ENCODE measurements at places on chromosomes 7 and 10. TPM values are rescaled to one million over a fixed set of nuclear protein-coding genes. Genes with fewer than 3 reads are reported as not detected.

Gene GLI3
- total RNA-seq, result 6.1 TPM

Gene COL17A1
- total RNA-seq, result 0.52 TPM

Gene SRRM3
- total RNA-seq, result 1.1 TPM

Gene HABP2
- total RNA-seq, result not detected

Gene ASIC3
- 2.8 TPM for total RNA-seq

Gene ACTR3C
- total RNA-seq, result 10.8 TPM

Gene CRHR2
- total RNA-seq, result not detected

Gene CRYGN
- total RNA-seq, result 2.5 TPM

Gene CUZD1
- 2.5 TPM for total RNA-seq

Gene CLDN3
- not detected for total RNA-seq

DNA sequence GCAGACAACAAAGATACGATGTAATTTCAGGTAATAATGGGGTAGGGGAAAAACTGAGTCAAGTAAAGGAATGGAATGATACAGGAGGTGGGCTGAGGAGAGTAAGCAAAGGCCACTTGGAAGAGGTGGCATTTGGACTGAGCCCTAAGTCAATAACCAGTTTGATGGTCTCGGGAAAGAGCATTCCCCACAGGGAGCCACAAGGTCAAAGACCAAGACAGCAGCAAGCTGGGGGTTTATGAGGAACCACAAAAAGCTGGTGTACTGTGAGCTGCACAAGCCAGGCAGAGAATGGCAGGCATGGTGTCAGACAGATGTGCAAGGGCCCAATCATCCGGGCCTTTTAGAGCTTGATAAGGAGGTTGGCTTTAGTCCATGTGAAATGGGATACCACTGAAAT lies 98.7 kb downstream of the NOC3L start:
- no peak overlapping the region for H3K4me3 ChIP-seq
- no peaks in the 10 kb centered on the region for H3K36me3 ChIP-seq
- no peak overlapping the region for H3K27ac ChIP-seq
- no peaks in the 10 kb centered on the region for H3K27me3 ChIP-seq

- H3K27ac ChIP-seq, result no peak overlapping the region
- H3K36me3 ChIP-seq, result peaks cover 3% of the 10 kb centered on the region
- H3K4me3 ChIP-seq, result no peak overlapping the region
- no peaks in the 10 kb centered on the region for H3K27me3 ChIP-seq
- DNase-seq, result no peak
Observed at GRCh38 chr10:87506956-87507355, 2.3 kb downstream of the MINPP1 start.

GRCh38 chr7:44796034-44796503 lies 412 bp upstream of the PPIA start:
- peak overlapping the region; percentile 97 for H3K4me3 ChIP-seq
- peaks cover 25% of the 10 kb centered on the region for H3K36me3 ChIP-seq
- peaks cover 33% of the 10 kb centered on the region for H3K4me1 ChIP-seq
- no peak for DNase-seq

GRCh38 chr7:91135300-91135699 lies 128.9 kb upstream of the FZD1 start:
- no peaks in the 10 kb centered on the region for H3K36me3 ChIP-seq
- no peak for DNase-seq
- no peaks in the 10 kb centered on the region for H3K4me1 ChIP-seq
- no peak overlapping the region for H3K4me3 ChIP-seq
- H3K27me3 ChIP-seq, result no peaks in the 10 kb centered on the region
- no peak overlapping the region for H3K27ac ChIP-seq

DNA sequence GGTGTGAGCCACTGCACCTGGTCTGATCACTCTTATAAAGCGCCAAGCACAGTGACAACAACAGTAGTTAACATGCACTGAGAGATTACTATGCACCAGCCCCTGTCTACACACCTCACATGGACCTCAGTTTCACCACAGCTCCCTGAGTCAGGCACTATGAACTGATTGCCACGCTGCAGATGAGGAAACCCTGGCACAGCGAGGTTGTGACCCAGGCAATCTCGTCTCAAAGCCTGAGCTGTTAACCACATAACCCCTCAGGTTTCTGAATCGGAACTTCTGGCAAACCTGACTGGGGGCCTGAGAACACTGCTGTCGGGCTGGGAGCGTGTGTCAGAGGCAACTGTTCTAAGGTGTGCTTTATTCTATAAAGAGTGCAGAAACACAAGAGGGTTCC lies 150.8 kb downstream of the RNF216 start:
- no peaks in the 10 kb centered on the region for H3K36me3 ChIP-seq
- DNase-seq, result peak; percentile 47
- H3K4me1 ChIP-seq, result peaks cover 27% of the 10 kb centered on the region
- no peak overlapping the region for H3K4me3 ChIP-seq
- no peaks in the 10 kb centered on the region for H3K27me3 ChIP-seq

- peaks cover 35% of the 10 kb centered on the region for H3K27me3 ChIP-seq
- peaks cover 7% of the 10 kb centered on the region for H3K4me1 ChIP-seq
- H3K4me3 ChIP-seq, result no peak overlapping the region
- DNase-seq, result peak; percentile 82
- no peaks in the 10 kb centered on the region for H3K36me3 ChIP-seq
Observed at GRCh38 chr10:93080350-93081046, 6.8 kb downstream of the CYP26A1 start.

DNA sequence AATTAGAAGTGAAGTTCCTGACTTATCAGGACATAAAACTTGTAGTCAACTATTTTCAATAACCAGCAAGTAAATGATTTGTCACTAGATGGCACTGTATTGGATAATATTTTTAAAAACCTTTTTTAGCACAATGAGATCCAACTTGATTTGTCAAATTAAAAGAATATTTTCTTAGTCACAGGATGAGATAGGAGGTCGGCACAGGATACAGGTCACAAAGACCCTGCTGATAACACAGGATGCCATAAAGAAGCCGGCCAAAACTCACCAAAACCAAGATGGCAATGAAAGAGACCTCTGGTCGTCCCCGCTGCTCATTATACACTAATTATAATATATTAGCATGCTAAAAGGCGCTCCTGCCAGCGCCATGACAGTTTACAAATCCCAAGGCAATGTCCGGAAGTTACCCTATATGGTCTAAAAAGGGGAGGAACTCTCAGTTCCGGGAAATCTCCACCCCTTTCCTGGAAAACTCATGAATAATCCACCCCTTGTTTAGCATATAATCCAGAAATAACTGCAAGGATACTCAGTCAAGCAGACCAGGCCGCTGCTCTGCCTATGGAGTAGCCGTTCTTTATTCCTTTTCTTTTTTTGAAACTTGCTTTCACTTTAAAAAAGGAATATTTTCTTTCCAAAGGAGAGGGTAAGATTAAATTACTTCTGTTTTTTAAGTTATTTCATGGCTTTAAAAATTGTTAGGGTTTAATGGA lies 255.7 kb upstream of the MKLN1 start:
- peak overlapping the region; percentile 57 for H3K27ac ChIP-seq
- H3K4me3 ChIP-seq, result no peak overlapping the region
- H3K4me1 ChIP-seq, result peaks cover 91% of the 10 kb centered on the region
- no peak for DNase-seq
- H3K27me3 ChIP-seq, result no peaks in the 10 kb centered on the region
- peaks cover 4% of the 10 kb centered on the region for H3K36me3 ChIP-seq

DNA sequence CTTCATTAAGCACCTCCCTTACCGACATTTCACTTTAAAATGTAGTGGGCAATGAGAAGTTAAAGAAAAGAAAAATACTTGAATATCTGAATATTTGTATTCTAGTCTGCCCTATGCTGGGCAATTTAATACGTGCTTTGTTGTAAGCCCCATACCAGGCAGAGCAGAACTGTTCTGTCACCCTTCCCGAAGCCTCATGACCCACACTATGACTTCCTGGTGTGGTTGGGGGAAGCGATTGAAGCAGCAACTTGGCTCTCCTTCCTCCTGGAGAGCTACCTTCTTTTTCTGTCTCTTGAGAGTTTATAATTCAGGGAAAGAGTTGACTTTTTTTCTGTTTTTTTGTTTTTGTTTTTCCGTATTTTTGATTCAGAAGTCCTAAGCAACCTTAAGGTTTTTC lies 243.7 kb downstream of the INHBA start:
- peak overlapping the region; percentile 62 for H3K27ac ChIP-seq
- no peak overlapping the region for H3K4me3 ChIP-seq
- H3K4me1 ChIP-seq, result no peaks in the 10 kb centered on the region

- H3K4me3 ChIP-seq, result no peak overlapping the region
- H3K36me3 ChIP-seq, result no peaks in the 10 kb centered on the region
- H3K4me1 ChIP-seq, result no peaks in the 10 kb centered on the region
- no peak for DNase-seq
Observed at GRCh38 chr7:133528796-133529195, 275.9 kb downstream of the EXOC4 start.

DNA sequence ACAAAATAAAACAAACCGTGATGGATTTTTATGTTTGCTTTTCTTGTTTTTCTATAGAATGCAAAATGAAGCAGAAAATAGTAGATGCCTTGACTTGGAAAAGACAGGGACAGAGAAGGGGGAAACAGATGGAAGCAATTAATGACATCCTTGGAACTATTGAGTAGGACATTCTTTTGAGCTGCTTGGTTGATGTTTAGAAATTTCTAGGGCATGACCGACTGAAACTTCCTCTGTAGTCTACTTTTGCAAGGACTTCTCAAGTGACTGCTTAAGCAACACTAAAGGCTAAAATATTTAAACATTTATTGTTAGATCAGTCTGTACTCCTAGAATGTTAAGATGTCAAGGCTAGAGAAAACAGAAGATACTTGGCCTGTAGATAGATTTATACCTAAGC lies 49.4 kb downstream of the VCL start:
- peak overlapping the region; percentile 52 for H3K27ac ChIP-seq
- no peak for DNase-seq
- H3K4me3 ChIP-seq, result no peak overlapping the region
- no peaks in the 10 kb centered on the region for H3K27me3 ChIP-seq

- no peaks in the 10 kb centered on the region for H3K36me3 ChIP-seq
- DNase-seq, result no peak
- peaks cover 10% of the 10 kb centered on the region for H3K4me1 ChIP-seq
- no peak overlapping the region for H3K27ac ChIP-seq
Observed at GRCh38 chr10:22993314-22993713, 65.5 kb downstream of the ARMC3 start.

DNA sequence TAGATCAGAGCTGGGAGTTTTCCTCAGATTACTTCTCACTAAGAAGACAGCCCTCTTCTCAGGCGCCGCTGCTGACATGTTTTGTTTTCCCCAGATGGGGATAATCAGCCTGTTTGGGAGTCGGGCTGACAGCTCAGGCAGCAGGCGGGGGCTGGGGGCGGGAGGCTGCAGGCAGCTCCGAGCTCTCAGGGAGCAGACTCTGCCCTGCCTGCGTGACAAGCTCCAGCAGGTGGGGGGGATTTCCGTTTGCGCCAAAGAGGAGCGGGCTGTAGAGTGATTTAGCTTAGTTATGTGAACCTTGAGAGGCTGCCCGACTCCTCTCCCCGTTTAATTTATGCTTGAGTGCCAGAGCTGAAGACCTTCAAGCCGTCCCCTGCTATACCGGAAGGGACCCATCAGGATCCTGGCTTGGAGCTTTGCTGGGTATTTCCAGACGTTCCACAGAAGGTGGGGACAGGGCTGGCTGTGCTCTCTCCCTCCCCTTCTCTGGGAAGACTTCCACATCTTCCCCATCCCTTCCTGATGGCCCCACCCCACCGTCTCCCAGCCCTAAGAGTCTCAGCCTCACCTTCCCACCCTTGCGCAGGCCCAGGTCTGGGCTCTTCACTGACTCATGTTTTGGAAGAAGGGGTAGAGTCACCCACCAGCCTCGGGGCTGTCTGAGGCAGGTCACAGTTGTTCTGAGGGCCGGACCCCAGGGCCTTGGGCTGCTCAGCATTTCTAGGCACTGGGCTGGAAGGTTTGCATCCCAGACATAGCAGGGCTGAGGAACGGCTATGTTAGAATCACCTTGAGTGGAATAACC lies 24.7 kb upstream of the ADCYAP1R1 start:
- no peaks in the 10 kb centered on the region for H3K36me3 ChIP-seq
- no peak overlapping the region for H3K4me3 ChIP-seq
- DNase-seq, result peak; percentile 75
- H3K27ac ChIP-seq, result peak overlapping the region; percentile 46
- no peaks in the 10 kb centered on the region for H3K27me3 ChIP-seq
- H3K4me1 ChIP-seq, result peaks cover 4% of the 10 kb centered on the region

- DNase-seq, result no peak
- H3K4me1 ChIP-seq, result peaks cover 77% of the 10 kb centered on the region
- H3K36me3 ChIP-seq, result no peaks in the 10 kb centered on the region
- H3K27ac ChIP-seq, result peak overlapping the region; percentile 79
Observed at GRCh38 chr10:114374053-114374791, 30.1 kb downstream of the AFAP1L2 start.

GRCh38 chr10:75508814-75509306 lies 77.4 kb downstream of the LRMDA start:
- H3K36me3 ChIP-seq, result no peaks in the 10 kb centered on the region
- no peak overlapping the region for H3K27ac ChIP-seq
- H3K27me3 ChIP-seq, result no peaks in the 10 kb centered on the region
- DNase-seq, result no peak
- no peak overlapping the region for H3K4me3 ChIP-seq

DNA sequence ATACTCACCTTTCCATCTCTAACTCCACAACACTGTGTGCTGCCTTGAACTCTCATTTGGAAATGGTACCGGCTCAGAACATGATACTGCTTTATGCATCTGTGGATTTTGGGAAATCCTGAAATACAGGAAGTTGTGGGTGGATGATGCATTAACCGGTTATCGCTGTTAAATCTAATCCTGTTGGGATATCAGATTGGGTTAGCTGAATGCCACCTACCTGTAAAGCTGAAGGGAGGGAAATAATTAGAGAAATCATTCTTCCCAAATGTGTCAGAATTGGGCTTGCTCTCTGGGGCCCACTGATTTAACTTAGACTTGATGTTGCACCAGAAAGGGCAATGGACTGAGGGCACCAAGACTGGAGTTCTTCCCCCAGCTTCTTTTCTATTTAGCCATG lies 54.0 kb downstream of the CH25H start:
- no peaks in the 10 kb centered on the region for H3K36me3 ChIP-seq
- no peak for DNase-seq
- no peak overlapping the region for H3K4me3 ChIP-seq
- H3K27ac ChIP-seq, result no peak overlapping the region
- no peaks in the 10 kb centered on the region for H3K4me1 ChIP-seq

- H3K4me1 ChIP-seq, result no peaks in the 10 kb centered on the region
- no peaks in the 10 kb centered on the region for H3K36me3 ChIP-seq
- no peak overlapping the region for H3K27ac ChIP-seq
- H3K27me3 ChIP-seq, result no peaks in the 10 kb centered on the region
- H3K4me3 ChIP-seq, result no peak overlapping the region
- no peak for DNase-seq
Observed at GRCh38 chr7:90430614-90431460, 27.6 kb downstream of the CLDN12 start.

- no peak for DNase-seq
- H3K27me3 ChIP-seq, result no peaks in the 10 kb centered on the region
- peaks cover 7% of the 10 kb centered on the region for H3K4me1 ChIP-seq
- no peak overlapping the region for H3K4me3 ChIP-seq
- H3K36me3 ChIP-seq, result no peaks in the 10 kb centered on the region
Observed at GRCh38 chr10:77036993-77037734, 600.4 kb downstream of the KCNMA1 start.

GRCh38 chr10:68156373-68157185 lies 47.3 kb downstream of the MYPN start:
- H3K27me3 ChIP-seq, result no peaks in the 10 kb centered on the region
- H3K4me1 ChIP-seq, result no peaks in the 10 kb centered on the region
- H3K27ac ChIP-seq, result no peak overlapping the region
- no peak for DNase-seq
- H3K4me3 ChIP-seq, result no peak overlapping the region

GRCh38 chr7:77216181-77216845 lies 16.7 kb upstream of the FGL2 start:
- H3K27ac ChIP-seq, result peak overlapping the region; percentile 58
- no peaks in the 10 kb centered on the region for H3K4me1 ChIP-seq
- no peaks in the 10 kb centered on the region for H3K36me3 ChIP-seq
- no peaks in the 10 kb centered on the region for H3K27me3 ChIP-seq
- no peak for DNase-seq
- H3K4me3 ChIP-seq, result no peak overlapping the region
